ENCODE measurements at places on chromosomes 6 and 20.

DNA sequence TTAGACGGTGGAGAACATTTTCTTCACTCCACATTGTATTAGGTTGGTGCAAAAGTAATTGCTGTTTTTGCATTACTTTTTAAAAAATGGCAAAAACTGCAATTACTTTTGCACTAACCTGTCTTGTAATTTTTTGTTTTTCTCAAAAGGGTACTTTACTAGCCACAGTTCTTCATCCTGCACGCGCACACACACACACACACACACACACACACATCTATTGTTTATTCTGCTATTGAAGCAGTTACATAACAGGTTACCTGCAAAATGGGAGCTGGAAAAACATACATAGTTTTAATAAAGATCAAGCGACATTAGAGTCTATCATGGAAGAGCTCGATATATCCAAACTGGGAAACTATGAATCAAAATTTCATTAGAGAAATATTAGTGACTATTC, 235.2 kb downstream of the SIM1 start:
- no peak for DNase-seq

- no peak for DNase-seq
Observed at GRCh38 chr20:57584768-57585461, 24.0 kb downstream of the PCK1 start.

DNA sequence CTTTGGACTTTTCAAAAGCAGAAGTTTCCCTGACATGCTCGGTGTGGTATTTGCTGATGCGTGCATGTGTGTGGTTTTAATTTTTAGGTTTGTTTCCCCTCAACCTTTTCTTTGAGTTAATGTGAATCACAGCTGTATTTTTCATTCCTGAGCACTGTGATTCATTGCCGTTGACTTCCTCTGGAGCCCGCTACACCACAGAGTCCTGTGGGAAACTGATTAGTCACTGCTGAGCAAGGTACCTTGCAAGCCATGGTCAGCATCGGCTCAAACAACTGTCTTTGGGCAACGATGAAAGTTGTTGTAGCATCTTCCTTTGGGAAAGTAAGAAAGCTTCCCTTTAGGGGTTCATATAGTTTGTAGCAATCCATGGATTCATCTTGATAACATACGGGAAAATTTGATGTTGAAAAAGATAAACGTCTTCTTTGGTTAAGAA, 57.5 kb downstream of the RIN2 start:
- DNase-seq = peak; percentile 92

DNA sequence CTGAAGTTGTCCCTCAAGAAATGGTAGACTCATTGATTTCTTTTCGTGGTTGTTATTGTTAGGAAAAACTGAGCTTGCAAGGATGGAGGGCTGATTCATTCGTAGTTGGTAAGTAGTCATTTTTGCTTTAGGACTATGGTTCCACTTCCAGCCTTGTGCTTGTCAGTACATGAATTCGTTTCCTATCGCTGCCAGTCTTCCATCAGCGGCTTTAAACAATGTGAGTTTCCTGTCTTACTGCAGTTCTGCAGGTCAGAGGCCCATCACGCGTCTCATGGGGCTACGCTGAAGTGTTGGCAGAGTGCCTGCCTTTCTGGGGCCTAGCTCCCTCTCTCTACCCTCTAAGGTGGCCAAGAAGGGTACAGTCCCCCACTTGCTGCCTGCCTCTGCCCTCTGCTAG, 11.4 kb upstream of the MDFI start:
- no peak for DNase-seq

DNA sequence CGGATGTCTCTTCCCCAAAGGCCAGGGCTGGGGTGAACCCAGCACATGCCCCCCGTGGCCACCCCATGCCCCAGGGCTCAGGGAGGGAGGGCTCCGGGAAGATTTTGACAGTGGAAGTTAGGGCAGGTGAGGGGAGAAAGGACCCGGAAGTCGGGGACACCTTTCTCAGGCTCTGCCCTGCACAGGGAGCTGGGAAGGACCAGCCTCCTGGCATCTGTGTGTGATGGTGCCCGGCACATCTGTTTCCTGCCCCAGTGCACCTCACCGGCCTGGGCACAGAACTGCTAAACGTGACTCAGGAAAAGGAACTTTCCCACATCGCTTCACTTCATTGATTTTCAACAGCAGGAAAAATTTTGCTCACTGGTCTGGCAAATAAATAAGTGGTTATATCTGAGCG, 141.1 kb upstream of the AFDN start:
- DNase-seq = no peak

DNA sequence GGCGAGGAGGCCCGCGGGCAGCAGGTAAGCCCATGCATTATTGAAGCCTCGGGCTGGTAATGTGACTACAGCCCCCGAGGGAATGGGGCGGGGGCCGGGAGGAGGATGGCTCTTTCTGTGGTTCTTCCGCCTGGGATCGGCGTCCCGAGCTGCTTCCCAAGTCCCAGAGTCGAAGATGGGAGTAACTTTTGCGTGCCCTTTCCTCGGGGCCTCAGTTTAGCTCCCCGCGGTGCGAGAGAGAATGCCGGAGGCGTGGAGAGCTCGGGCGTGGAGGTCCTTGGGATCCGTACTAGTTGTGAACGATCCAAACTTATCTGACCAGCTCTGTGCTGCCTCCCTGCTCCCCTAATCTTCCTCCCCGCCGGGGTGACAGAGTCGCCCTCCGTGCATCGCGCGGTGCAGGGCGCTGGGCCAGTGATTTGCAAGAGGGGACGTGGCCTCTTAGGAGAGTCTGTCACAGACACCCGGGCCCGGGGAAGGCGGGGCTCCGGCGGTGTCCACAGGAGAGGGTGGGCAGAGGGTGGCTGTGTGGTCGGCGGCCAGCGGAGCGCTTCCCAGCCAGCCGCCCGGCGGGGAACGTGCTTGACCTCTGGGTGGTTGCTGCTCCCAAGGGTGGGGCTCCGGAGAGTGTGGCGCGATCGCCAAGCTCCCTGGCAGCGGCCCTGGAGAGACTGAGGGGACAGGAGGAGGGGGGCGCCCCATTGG, 815 bp downstream of the UTRN start:
- peak; percentile 64 for DNase-seq

GRCh38 chr6:50185006-50185405, 135.3 kb upstream of the DEFB112 start:
- no peak for DNase-seq

GRCh38 chr6:13538084-13538483, 36.3 kb upstream of the SIRT5 start:
- DNase-seq = peak; percentile 15

DNA sequence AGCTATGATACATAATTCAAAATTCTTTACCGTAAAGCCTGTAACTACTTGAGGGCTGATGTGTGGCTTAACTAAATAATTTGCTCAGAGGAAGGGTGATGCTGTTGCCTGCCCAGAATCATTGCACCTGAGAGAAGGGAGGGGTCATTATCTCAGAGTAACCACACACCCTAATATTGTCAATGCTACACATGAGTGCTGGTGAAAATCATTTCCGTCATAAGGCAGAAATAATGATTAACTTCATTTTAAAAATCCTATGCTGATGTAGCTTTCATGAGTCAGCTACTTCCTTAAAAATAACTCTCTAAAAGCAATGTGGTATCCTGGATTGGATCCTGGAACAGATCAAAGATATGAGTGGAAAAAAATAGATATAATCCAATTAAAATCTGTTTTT, 146.4 kb upstream of the FAM83B start:
- peak; percentile 34 for DNase-seq

GRCh38 chr6:2859185-2859700, 17.6 kb upstream of the SERPINB1 start:
- no peak for DNase-seq

GRCh38 chr6:152572338-152573088, 64.6 kb downstream of the SYNE1 start:
- no peak for DNase-seq

GRCh38 chr6:83868639-83869038, 9.2 kb downstream of the CYB5R4 start:
- DNase-seq = peak; percentile 48

- DNase-seq = no peak
Observed at GRCh38 chr6:170150590-170150945, 140.3 kb downstream of the DLL1 start.

DNA sequence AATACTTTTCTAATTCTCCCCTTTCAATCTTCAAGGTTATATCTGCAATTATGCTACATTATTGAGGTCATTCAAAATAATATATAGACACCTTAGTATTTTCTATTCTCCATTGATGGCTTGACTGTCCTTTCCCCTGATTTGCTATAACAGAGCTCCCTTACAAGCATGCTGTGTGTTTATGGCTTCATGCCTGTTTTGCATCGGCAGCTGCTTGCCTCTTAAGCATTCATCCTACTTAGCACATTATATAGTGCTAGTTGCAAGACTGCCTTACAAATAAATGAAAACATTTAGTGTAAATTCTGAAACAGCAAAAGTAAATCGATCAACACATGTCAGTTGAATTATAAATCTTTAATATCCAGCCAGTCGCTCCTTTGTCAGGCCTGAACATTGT, 476.2 kb upstream of the POU3F2 start:
- no peak for DNase-seq

DNA sequence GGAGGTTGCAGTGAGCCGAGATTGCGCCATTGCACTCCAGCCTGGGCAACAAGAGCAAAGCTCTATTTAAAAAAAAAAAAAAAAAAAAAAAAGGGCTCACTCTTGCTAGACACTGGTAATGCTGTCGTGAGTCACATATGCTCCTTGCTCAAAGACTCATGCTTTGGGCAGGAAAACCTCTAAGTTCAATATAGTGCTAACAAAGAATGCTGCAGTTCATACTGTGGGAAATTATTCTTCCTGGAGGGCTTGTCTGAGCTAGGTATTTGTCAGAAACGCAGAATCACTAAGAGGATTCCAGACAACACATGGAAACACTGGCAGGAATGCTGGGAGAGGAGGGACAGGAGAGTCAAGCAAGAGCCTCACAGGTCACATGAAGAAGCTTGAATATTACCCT, 2.3 kb upstream of the LYRM2 start:
- peak; percentile 24 for DNase-seq

DNA sequence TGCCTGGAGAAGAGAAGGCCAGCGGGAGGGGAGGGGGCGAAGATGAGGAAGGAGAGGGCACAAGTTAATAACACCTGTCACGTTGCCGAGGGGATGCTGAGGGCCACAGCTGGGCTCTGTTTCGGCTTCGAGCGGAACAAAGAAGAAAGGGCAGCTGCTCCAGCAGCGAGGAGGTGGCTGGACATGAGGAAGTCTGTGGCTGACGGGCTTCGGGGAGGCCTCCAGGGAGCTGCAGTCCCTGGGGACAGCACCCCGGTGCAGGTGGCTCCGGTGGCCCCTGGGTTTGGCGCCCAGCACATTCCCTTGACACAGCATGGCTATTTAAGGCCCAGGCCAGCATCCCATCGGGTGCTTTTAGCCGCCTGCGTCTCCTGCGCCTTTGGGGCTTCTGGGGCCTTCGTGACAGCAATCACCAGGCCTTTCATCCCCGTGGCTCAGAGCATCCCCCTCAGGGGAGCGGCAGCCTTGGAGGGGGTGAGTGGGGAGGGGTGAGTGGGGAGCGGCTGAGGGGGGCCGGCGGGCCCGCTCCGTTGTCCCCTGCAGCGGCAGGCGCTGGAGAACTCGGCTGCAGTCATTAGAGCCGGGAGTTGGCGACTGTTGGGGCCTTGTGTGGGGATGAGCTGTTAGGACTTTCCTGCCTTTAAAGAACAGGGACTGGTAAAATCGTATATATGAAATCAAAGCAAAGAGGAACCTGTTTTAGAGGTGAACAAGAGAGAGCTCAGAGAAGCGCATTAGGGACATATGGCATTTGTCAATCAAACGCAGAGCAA, 99.0 kb downstream of the TMEM242 start:
- DNase-seq = no peak

DNA sequence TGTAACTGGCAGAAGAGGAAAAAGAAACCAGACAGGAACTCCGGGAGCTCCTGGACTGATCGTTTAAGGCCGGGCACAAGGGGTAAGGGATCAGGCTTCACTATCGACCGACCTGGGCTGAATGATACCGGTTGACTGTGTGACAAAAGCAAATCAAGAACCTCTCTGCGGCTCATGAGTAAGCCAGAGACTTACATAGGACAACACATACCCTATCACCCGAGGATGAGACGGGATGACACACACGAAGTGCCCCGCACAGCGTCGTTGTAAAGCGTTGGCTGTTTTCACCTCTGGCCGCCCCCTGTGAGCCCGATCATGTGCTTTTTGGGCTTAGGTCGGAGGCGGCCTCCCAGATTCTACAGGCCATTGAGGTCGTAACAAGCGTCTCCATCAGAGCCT, 695 bp upstream of the TGIF2 start:
- DNase-seq = peak; percentile 42

DNA sequence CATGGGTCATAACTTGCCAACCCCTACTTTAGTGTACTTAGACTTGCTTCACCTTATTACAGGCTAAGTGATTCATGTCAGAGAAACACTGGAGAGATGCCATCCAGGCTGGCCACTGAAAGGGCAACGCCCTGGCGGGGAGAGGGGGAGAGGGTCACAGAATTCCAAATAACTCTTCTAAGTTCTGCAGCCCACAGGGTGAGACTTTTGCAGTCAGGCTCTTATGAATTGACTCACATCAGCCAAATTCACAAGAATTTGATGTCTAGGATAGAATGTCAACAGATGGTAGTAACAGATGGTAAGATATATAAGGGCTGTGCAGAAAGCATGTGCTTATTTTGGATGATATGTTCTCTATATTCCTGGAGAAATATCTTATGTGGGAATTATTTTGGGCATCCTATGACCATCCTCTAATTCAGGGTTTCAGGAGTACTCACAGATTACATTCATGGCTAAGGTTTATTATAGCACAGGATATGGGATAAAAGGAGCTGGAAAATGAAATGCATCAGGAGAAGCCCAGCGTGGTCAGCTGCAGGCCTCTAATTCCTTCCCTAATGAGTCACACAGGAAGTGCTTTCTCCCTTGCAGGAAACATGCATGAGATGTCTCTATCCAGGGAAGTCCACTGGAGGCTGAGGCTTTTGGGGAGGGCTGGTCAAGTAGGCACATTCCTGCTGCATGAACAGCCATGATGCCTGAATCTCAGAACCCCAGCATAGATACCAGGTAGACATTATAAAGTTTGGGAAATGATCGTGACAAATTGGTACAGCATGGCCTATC, 58.7 kb upstream of the RIN2 start:
- peak; percentile 66 for DNase-seq

- peak; percentile 20 for DNase-seq
Observed at GRCh38 chr6:35497571-35498421, 917 bp upstream of the TEAD3 start.

DNA sequence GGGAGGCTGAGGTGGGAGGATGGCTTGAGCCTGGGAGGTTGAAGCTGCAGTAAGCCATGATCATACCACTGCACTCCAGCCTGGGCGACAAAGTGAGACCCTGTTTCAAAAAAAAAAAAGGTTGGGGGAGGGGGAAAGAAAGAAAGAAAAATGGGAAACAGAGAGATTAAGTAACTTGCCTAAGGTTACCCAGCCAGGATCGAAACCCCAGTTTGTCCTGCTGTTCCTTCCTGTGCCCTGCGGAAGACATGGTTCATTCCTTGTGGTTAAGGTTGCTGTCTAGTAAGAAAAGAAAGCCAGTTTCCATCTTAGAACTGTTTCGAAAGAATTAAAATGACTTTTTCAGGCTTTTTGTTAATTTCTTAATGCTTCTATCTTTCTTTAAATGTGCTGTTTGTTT, 29.8 kb downstream of the C6orf89 start:
- DNase-seq = no peak

GRCh38 chr6:104753251-104753650, 106.5 kb downstream of the HACE1 start:
- DNase-seq = no peak

GRCh38 chr6:119627908-119628669, 278.5 kb upstream of the MAN1A1 start:
- peak; percentile 39 for DNase-seq

GRCh38 chr6:76768556-76768955, 694.7 kb downstream of the HTR1B start:
- no peak for DNase-seq
